ENCODE measurements at places on chromosomes 12 and 14.

DNA sequence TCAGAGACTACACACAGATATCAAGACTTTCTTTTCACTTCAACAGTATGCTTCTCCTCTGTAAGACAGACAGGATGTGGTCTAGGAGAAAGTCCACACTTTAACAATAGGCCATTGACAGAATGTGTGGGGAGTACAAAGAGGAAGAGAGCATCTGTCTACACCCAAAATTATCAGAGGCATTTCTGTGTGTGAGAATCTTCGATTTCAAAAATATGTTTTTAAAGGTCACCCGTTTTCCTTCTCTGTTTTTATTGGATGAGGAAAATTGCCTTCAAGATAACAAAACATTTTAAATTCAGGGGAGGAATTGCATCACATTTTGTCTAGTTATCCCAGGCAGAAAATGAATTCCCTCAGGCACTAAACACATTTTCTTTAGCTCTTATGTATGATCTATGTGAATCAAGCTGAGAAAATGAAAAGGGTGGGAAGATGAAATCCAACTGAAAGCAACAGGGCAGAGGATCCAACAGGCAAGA, 16.4 kb downstream of the NAV3 start:
- DNase-seq, result no peak

DNA sequence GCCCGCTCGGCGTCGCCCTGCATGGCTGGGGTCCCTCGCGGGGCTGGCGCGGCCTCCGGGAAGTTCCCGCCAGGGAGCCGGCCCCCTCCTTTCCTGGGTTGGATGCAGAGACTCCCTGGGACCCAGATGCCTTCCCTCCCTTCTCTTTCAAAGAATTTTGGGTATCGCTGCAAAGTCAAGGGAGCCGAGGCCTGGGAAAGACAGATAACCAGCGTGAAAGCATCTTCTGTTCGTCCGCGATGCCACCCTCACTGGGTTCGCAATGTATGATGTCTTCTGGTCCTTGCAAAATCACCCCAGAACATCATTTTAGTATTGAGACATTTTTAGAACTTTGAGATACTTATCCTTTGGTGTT, 451 bp downstream of the IRAK3 start:
- no peak for DNase-seq

DNA sequence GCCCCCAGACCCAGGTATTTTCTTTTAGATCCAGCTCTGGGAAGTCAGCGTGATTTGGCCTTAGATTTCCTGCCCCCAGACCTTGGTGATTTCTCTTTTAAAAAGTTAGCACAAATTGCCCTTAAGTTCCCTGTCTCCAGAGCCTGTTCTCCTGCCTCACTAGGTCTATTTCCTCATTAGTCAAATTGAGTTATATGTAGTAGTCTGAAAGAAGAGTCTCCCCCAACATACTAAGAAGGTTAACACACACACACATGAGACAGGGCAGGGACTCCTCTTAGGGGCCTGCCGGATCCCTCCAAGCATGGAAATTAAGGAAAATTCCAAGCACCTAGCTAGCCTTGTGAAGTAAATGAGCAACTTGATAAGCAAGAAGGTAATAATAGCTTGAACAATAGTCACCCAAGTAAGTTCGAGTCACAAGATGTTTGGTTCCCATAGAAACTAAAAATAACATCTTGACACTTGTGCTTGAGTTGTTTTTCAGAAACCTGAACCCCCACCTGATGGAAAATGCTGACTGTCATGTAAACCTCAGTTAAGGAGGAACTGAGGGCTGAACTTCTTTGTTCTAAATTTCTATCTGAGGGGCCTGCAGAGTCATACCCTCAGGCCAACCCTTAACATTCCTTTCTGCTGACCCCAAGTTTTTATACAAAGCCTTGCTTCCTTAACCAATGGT, 51.6 kb downstream of the CAND1 start:
- no peak for DNase-seq

DNA sequence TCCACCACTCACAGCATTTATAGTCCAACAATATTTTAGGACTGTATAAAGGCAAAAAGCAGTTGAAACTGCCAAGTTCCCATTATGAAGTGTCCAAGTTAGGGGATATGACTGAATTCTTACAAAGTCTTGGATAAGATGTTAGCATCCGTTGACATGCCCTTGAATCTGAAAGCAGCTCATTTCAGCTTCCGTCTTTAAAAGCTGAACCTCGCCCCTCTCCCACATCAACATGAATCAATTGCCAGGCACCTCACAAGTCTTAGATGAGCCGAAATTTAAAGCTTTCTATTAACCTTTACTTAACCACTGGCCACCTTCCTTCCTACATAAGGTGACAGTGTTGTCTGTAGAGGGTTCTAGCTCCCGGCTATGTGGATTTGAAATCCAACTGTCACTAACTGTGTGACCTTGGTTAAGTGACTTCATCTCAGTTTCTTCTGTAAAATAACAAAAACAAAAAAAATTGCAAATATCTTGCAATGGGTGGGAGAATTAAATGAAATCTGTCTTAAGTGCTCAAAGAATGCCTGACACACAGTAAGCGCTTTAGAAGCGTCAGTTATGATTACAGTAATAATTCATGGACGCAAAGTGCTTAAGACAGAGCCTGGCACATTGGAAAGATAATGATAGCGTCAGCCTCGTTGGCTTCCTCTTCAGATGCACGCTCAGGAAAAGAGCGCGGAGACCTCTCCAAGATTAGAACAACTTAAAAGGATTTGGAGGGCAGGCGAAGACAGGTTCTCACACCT, 1.2 kb downstream of the PPP1CC start:
- DNase-seq, result peak; percentile 17

DNA sequence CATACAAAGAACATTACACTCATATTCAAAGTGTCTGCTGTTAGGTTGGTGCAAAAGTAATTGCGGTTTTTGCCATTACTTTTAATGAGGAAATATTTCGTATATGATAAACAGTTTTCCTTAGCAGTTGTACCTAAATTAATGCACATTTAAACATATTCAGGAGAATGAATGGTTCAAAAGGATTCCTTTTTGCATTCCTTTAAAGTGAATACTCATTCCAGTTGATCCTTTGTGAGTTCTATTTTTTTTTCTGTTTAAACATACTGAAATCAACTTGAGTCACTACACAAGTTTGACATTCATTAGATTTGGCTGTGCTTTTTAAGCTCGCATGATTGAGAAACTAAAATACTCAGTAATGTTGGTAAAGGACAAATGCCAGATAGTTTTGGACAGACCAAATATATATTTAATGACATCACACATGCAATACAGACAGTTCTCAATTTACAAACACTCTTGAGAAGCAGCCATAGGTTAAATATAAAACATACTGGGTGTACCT, 13.8 kb upstream of the SLC38A2 start:
- no peak for DNase-seq

GRCh38 chr12:107178776-107179175, 85.4 kb upstream of the CRY1 start:
- peak; percentile 45 for DNase-seq

DNA sequence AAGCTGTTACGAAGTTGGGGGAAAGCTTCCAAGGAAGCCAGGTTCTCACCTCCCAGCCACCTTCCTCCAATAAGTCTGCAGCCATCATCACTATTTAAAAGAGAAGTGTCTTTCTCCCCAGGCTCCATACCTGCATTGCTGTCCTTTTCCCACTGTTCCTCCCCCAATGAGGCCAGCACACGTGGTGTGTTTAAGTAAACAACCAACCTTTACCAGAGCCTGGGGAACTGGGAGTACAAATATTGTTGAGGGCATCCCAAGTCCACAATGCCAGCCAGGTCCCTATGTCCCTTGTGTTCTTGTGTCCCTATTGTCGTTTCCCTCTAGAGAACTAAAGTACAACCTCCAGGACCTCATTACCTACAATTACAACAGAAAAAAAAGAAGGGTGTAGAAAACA, 49.2 kb upstream of the PNMA1 start:
- no peak for DNase-seq

GRCh38 chr14:95667249-95667693, 19.0 kb upstream of the TCL1B start:
- no peak for DNase-seq

- peak; percentile 32 for DNase-seq
Observed at GRCh38 chr14:34628681-34629135, 1.2 kb downstream of the SNX6 start.

Data from CD4-positive, alpha-beta T cell treated with Interleukin-4 for 1 hour (primary cell).